Activated CD4-positive, alpha-beta T cell treated with anti-CD3 and anti-CD28 coated beads, Interleukin-2, amount 10 ng/mL, durations not matched to agents 24 days and 14 days (primary cell): ENCODE measurements at places on chromosomes 4 and X. TPM values are rescaled to one million over a fixed set of nuclear protein-coding genes. Genes with fewer than 3 reads are reported as not detected.

Gene STK32B
- not detected in 2 replicates for total RNA-seq

Gene ZNF674
- 2.1 and 2.6 TPM in 2 replicates for total RNA-seq

Gene PRMT9
- 8.1 TPM in 2 replicates for total RNA-seq

Gene FRG2
- not detected in 2 replicates for total RNA-seq

Gene GPR50
- total RNA-seq = not detected in 2 replicates

Gene SLIT2
- 0.07 TPM in 2 replicates for total RNA-seq

GRCh38 chr4:7146059-7146785 lies 46.1 kb upstream of the SORCS2 start:
- H3K36me3 ChIP-seq = no peaks in the 10 kb centered on the region
- H3K27ac ChIP-seq = no peak overlapping the region
- no peaks in the 10 kb centered on the region for H3K4me1 ChIP-seq
- peaks cover 5% of the 10 kb centered on the region for H3K27me3 ChIP-seq

DNA sequence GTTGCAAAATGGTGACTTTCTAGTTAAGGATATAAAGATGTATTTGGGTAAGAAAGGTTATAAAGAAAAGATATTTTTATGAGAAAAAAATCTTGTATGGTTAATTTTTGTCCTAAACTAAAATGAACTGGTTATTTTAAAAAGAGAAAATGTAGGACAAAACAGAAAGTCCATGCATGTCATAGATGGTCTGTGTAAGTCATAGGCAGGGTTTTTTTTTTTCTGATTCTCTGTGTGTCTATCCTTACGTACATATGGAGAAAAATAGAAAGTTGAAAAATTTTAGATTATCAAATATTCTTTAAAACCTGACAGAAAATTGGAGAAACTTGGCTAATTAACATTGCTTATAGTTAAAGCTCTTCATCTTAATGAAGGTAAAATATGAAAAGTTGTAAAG lies 493.4 kb downstream of the IQCM start:
- H3K4me1 ChIP-seq = no peaks in the 10 kb centered on the region
- H3K36me3 ChIP-seq = no peaks in the 10 kb centered on the region
- H3K4me3 ChIP-seq = no peak overlapping the region

- H3K36me3 ChIP-seq = peaks cover 2% of the 10 kb centered on the region
- H3K27me3 ChIP-seq = peaks cover 65% of the 10 kb centered on the region
- H3K4me1 ChIP-seq = peaks cover 4% of the 10 kb centered on the region
- no peak overlapping the region for H3K27ac ChIP-seq
Observed at GRCh38 chr4:94759767-94760211, 2.0 kb downstream of the BMPR1B start.

DNA sequence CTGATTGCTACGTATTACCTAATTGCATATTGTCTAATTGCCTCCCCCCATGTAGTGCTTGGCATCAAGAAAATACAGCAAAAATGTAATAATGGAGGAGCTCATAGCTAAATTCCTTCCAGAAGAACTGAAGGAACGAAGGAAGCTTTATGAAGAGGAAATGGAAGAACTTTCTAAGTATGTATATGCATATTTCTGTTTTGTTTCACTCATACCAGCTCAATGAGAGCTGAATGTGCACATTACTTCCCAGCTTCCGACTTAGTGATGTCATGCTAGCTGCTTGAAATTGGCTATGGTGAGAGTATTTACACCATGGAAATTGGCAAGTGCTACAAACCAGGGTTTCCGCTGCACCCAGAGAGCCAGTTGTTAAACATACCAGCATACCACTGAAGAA lies 34.7 kb downstream of the LONRF3 start:
- H3K4me1 ChIP-seq = no peaks in the 10 kb centered on the region
- no peak overlapping the region for H3K4me3 ChIP-seq
- H3K27me3 ChIP-seq = no peaks in the 10 kb centered on the region
- DNase-seq = no peak
- H3K36me3 ChIP-seq = no peaks in the 10 kb centered on the region

DNA sequence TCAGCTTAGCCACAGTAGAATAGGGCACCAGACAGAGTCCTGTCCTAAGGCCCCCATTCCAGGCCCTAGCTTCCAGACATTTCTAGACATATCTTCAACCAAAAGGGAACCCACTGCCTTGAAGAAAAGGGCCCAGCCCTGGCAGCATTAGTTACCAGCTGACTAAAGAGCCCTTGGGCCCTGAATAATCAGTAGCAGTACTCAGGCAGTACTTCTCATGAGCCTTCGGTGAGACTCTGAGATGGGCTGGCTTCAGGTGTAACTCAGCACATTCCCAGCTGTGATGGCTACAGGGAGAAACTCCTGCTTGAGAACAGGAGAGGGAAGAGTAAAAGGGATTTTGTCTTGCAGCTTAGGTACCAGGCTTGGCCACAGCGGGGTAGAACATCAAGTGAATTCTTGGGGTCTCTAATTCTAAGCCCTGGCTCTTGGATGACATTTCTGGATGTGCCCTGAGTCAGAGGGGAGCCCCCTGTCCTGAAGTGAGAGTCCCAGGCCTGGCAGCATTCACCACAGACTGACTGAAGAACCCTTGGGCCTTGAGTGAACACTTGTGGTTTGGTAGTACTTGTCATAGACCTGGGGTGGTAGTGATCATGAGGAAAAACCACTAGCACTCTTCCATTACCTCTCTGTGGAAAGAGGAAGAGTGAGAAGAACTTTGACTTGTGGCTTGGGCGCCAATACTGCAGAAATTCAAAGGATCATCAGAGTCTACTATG lies 170.1 kb downstream of the ATP10D start:
- no peak overlapping the region for H3K4me3 ChIP-seq
- H3K27ac ChIP-seq = no peak overlapping the region
- H3K27me3 ChIP-seq = peaks cover 5% of the 10 kb centered on the region
- no peak for DNase-seq
- no peaks in the 10 kb centered on the region for H3K36me3 ChIP-seq

GRCh38 chr4:25861951-25862410 lies 807 bp downstream of the SEL1L3 start:
- DNase-seq = peak; percentile 82
- H3K36me3 ChIP-seq = peaks cover 16% of the 10 kb centered on the region
- peak overlapping the region; percentile 99 for H3K4me3 ChIP-seq
- peak overlapping the region; percentile 100 for H3K27ac ChIP-seq

GRCh38 chr4:161238033-161238432 lies 925.8 kb downstream of the FSTL5 start:
- no peaks in the 10 kb centered on the region for H3K36me3 ChIP-seq
- H3K4me1 ChIP-seq = no peaks in the 10 kb centered on the region
- no peak for DNase-seq

- no peaks in the 10 kb centered on the region for H3K27me3 ChIP-seq
- no peaks in the 10 kb centered on the region for H3K36me3 ChIP-seq
- no peak overlapping the region for H3K27ac ChIP-seq
- peaks cover 3% of the 10 kb centered on the region for H3K4me1 ChIP-seq
- no peak for DNase-seq
- H3K4me3 ChIP-seq = no peak overlapping the region
Observed at GRCh38 chrX:132677233-132677716, 188.4 kb upstream of the MBNL3 start.

DNA sequence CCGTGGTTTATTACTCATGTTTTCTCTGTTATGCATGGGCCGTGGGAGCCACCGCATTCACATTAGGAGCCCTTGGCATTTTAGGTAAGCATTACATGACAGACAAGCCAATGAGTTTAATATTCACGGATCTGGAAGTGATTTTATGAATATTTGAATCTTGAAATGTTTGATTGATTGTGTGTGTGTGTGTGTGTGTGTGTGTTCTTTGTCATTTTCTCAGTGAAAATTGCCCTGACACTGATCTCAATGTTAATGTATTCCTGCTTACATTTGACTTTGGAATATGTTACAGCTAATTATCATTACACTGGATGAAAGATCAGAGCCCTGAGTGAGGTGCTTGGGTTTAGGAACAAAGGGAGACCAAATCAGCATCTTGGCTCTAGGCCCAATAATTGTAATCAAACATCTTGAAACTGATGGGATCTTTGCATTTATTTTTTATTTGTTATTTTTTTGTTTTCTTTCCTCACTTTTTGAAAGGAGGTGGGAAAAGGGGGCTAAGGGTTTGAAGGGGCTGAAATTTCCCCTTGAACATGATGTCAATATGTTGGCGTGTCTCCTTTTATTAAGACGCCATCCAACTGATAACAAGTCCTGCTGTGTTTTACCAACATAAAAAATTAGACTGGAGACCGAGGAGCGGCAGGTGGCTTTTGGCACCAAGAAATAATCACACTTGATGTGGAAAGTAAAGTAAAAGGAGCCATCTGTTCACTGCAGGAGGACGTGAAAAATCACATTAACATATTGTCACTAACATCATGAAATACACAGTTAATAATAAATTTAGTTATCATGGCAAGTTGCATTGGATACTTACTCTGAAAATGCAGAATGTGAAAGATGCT lies 5.2 kb upstream of the GK2 start:
- no peak overlapping the region for H3K4me3 ChIP-seq
- DNase-seq = no peak
- no peaks in the 10 kb centered on the region for H3K4me1 ChIP-seq
- H3K36me3 ChIP-seq = no peaks in the 10 kb centered on the region

GRCh38 chr4:148445071-148445859 lies 3.1 kb upstream of the NR3C2 start:
- H3K36me3 ChIP-seq = no peaks in the 10 kb centered on the region
- H3K4me1 ChIP-seq = peaks cover 27% of the 10 kb centered on the region
- peak overlapping the region; percentile 19 for H3K27ac ChIP-seq

DNA sequence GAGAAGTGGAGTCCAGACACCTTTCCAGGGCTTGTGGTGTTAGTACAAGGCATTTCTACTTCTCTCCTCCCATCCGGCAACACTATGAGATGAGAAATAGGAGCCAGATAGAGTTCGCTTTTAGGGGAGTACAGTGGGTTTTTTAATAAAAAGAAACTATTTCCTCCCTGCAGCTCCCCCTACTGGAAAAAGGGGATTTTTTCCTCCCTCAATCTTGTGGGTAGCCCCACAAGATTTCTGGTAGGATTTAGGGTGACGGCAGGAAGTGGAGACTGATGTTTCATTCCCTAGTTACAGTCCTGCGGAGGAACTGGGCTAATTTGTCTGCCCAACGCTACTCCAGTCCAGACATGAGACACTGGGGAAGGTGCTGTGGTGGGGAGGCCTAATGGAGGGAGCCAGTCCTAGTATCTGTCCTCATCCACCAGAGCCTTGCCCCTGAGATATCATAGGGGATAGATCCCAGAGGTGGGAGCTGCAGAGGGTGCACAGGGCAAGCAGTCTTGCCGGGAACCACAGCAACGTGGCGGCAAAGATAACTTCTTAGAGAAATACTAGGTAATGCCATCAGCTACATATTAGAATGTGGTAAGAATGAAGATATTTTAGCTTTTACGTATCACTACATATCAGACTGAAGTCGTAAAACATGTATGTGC lies 45.5 kb upstream of the PRKG2 start:
- H3K4me1 ChIP-seq = no peaks in the 10 kb centered on the region
- DNase-seq = no peak
- H3K36me3 ChIP-seq = no peaks in the 10 kb centered on the region
- H3K27me3 ChIP-seq = no peaks in the 10 kb centered on the region

- H3K27ac ChIP-seq = no peak overlapping the region
- no peak overlapping the region for H3K4me3 ChIP-seq
- H3K4me1 ChIP-seq = peaks cover 11% of the 10 kb centered on the region
- peaks cover 34% of the 10 kb centered on the region for H3K27me3 ChIP-seq
Observed at GRCh38 chr4:72564184-72564583, 4.8 kb downstream of the ADAMTS3 start.

GRCh38 chr4:16196482-16197393 lies 29.5 kb downstream of the TAPT1 start:
- peaks cover 16% of the 10 kb centered on the region for H3K4me1 ChIP-seq
- H3K36me3 ChIP-seq = peaks cover 24% of the 10 kb centered on the region
- no peak overlapping the region for H3K27ac ChIP-seq
- no peak for DNase-seq
- no peaks in the 10 kb centered on the region for H3K27me3 ChIP-seq
- no peak overlapping the region for H3K4me3 ChIP-seq

DNA sequence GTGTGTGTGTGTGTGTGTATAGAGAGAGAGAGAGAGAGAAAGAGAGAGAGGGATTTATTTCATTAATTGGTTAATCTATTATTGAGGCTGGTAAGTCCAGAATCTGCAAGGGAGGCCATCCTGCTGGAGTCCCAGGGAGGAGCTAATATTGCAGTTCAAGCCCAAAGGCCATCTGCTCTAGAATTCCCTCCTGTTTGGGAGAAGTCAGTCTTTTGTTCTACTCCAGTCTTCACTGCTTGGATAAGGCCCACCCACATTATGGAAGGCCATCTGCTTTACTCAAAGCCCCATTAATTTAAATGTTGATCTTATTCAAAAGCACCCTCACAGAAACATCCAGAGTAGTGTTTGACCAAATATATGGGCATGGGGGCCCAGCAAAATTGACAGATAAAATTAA lies 317.5 kb upstream of the RASGEF1B start:
- no peak for DNase-seq
- no peaks in the 10 kb centered on the region for H3K36me3 ChIP-seq
- H3K27me3 ChIP-seq = no peaks in the 10 kb centered on the region
- peaks cover 9% of the 10 kb centered on the region for H3K4me1 ChIP-seq

GRCh38 chr4:159069922-159070321 lies 33.0 kb upstream of the RAPGEF2 start:
- no peak overlapping the region for H3K4me3 ChIP-seq
- no peak overlapping the region for H3K27ac ChIP-seq
- DNase-seq = no peak
- no peaks in the 10 kb centered on the region for H3K36me3 ChIP-seq
- H3K4me1 ChIP-seq = peaks cover 8% of the 10 kb centered on the region

GRCh38 chrX:13142891-13143290 lies 98.5 kb upstream of the FAM9C start:
- H3K27me3 ChIP-seq = no peaks in the 10 kb centered on the region
- no peak overlapping the region for H3K27ac ChIP-seq
- no peak for DNase-seq
- no peak overlapping the region for H3K4me3 ChIP-seq
- H3K36me3 ChIP-seq = peaks cover 7% of the 10 kb centered on the region
- H3K4me1 ChIP-seq = peaks cover 2% of the 10 kb centered on the region

DNA sequence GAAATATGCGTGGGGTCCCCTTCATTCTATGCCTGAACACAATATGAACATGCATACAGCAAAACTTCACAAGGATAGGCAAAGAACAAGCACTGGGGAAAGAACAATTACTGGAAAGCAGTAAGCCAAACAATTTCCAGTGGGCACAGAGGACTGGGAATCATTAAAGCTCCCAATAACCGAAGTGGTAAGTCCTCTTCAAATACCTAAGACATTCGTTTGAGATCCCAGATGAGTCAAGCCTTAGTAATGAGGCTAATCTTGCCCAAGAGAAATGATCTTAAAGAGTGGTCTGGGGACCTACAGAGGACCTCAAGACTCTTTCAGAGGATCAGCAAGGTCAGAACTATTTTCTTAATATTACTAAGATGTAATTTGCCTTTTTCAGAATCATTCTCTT lies 28.6 kb downstream of the ANAPC10 start:
- H3K27me3 ChIP-seq = no peaks in the 10 kb centered on the region
- H3K4me3 ChIP-seq = no peak overlapping the region
- no peak overlapping the region for H3K27ac ChIP-seq
- peaks cover 15% of the 10 kb centered on the region for H3K4me1 ChIP-seq
- H3K36me3 ChIP-seq = peaks cover 10% of the 10 kb centered on the region
- no peak for DNase-seq
